Neuronal stem cell (in vitro differentiated cells): ENCODE measurements at places on chromosomes 6 and 20.

- DNase-seq: no peak
Measured at GRCh38 chr20:44433751-44434538, 41.7 kb upstream of the TTPAL start.

DNA sequence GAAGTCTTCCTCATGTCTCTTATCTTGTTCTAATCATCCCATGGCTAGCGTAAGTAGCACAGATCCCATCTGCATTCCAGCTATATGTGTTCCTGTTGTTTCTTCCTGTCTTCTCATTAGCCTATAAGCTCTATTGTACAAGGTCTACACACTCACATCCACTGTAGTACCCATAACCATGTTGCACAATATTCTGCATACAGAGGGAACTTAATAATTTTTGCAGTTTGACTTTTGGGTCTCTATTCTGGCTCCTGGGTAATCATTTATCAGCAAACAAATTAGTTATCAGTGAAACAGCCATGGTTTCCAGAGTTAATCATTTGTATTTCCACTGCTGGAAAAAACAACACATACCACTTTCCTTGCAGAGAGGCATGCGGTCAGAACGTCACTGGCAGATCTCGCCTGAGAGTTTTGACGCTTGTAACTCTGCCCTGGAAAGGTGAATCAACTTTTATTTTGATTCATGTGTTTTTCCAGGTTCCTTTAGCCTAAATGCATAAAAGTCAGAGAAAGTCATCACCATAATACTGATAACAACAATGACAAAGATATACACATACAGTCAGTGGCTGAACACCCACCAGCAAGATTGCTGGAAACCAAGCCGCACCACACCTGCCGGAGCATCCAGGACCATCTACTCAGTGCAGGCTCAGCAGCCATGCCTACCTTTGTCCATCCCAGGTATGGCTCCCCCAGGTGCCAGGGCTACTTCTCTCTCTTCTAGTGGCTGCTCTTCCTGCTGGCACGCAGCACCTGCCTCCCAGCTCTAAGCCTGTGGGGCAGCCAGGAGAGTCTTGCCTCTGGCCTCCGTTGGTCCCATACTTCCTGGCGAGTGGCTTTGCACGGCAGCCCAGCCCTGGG is 158.2 kb downstream of the QRSL1 start:
- DNase-seq: no peak

DNA sequence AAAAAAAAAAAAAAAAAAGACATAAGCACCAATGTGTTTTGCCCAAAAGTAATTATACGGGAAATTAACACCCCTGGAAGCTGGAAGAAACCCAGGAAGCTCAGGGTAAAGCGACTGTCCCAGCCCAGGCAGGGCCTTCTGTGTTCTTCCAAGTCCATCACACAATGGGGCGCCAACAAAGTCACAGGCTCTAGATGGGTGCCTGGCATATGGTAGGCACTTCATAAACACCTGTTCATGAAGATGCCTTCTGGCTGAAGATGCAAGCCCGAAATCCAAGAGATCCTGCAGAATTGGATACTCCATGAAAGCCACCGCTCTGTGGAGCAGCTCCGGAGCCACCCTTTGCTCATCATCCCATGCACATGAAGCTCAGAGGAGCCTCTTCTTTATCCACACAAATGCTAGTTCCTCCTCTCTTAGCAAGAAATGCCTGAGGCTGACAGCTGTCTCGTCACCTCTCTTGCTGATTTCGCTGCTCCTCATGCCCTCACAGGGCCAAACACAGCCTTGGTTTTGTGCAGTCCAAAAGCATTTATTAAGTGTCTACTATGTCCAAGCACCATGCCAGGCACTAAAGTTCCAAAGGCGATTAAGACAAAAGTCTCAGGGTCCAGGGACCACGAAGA is 76.6 kb downstream of the TRERF1 start:
- DNase-seq: no peak

DNA sequence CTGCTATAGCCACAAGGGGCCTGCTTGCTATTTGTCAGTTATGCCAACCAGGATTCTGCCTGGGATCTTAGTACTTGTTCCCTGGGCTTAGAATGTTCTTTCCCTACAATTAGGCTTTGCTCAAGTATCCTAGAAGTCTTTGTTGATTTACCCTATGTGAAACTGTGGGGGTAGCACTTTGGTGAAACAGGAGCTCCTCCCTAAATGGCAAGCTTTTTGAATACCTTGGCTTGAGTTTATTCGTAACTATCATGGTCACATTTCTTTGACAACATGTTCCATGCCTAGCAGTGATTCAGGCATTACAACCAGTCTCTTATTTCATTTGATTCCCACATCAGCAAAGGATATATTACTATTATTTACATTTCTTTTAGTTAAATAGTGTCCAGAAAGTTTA is 21.2 kb downstream of the AFDN start:
- no peak for DNase-seq

DNA sequence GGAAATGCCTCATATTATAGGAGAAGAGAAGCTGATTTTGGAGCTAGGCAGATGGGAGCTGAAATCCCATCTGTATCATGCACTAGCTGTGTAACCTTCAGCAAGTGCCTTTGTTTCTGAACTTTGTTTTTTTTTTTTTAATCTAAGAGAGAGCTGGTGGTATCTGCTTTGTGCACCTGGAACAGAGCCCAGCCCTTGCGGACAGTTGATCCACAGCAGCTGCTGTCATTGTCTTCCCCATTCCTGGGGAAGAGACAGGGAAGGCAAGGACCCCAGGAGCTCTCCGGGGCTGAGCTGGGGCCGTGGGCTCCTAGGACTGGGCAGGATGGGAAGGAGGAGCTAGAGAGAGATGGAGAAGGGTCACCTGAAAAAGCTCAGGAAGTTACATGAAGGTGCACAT is 92.1 kb downstream of the SYNJ2 start:
- no peak for DNase-seq

DNA sequence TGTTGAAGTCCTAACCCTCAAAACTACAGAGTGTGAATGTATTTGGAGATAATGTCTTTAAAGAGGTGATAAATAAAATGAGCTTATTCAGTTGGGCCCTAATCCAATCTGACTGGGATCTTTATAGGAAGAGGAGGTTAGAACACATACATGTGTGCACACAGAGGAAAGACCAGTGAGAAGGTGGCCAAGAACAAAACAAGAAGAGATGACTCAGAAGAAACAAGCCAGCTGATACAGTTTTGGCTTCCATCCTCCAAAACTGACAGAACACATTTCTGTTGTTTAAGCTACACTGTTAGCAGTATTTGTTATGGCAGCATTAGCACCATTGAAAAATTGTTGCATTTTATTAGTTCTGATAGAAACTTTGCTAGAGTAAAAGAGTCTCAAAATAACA is 609.3 kb upstream of the IMPG1 start:
- DNase-seq: no peak

DNA sequence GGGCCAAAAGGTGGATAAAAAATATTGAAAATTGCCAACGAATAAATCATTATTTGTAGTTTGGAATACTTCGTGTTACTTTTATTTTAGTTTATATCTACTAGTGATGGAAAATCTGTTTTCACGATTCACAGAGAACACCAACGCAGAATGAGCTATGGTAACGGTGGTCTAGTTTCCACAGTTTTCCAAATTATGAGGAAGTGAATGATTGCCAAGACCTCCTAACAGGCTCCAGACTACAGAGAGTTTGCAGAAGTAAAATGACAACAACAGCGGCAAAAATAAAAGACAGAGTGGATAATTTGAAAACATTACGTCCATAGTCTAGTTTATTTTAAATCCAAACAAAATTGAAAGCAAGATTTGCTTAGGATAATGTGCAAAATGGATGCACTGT is 57.0 kb upstream of the AIG1 start:
- no peak for DNase-seq

DNA sequence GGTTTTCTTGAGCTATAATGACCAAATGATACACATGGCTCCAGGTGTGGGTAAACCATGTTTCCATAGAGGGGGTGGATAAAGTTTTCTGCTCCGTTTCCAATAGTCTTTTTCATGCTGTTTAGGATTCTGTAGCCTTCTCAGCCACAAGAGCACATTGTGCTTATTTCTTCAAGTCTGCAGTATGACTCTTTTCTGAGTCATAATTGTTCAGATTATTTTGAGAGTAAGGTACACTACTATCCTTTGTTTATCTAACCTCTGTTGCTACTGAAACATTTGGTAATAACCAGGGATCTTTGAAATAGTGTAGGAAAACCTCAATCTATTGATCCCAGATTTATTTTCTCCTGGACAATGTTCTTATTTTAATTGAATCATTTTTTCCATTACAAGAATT is 247.9 kb upstream of the BMP2 start:
- no peak for DNase-seq

GRCh38 chr6:50973464-50973863 is 154.8 kb downstream of the TFAP2B start:
- DNase-seq: no peak

GRCh38 chr6:154234019-154234772 is 122.4 kb downstream of the IPCEF1 start:
- no peak for DNase-seq

DNA sequence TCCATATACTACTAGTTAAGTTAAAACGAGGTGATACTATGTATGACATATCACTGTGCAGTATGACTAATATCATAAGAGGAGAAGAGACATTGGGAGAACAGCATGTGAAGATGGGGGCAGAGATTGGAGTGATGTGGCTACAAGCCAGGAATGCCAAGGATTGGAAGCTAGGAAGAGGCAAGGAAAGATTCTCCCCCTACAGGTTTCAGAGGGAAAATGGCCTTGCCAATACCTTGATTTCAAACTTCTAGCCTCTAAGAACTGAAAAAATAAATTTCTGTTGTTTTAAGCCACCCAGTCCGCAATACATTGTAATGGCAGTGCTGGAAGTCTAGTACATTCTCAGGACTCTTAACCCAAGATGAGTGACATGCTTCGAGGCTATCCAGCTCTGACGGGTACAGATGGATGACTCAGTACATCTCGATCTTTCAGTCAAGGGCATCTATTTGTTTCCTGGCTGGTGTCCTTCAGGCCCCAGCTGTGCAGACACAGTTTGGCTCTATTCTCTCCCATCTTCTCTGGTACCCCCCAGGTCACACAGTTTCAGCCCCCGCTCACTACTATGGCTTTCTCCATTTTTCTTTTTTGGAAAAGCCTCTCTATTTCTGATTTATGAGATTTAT is 55.5 kb upstream of the THEMIS start:
- DNase-seq: no peak

GRCh38 chr6:50030777-50031562 is 9.2 kb upstream of the DEFB110 start:
- DNase-seq: peak; percentile 6

GRCh38 chr6:148242180-148242579 is 100.5 kb upstream of the SASH1 start:
- no peak for DNase-seq

DNA sequence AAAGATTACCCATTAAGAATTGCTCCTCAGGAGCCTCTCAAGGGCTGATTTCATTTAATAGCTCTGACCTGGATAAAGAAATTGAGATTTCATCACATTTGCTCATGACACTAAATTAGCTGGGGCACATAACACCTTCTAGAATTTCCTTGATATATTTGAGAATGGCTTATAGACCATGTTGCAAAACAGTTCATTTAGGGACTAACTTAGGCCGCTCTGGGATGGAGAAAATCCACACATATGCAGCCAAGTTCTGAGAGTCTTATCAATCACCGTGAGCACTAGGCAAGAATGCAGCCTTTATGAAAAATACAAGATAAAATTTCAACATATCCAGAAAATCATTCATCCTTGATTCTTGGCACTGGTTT is 91.0 kb upstream of the MCHR2 start:
- DNase-seq: no peak

DNA sequence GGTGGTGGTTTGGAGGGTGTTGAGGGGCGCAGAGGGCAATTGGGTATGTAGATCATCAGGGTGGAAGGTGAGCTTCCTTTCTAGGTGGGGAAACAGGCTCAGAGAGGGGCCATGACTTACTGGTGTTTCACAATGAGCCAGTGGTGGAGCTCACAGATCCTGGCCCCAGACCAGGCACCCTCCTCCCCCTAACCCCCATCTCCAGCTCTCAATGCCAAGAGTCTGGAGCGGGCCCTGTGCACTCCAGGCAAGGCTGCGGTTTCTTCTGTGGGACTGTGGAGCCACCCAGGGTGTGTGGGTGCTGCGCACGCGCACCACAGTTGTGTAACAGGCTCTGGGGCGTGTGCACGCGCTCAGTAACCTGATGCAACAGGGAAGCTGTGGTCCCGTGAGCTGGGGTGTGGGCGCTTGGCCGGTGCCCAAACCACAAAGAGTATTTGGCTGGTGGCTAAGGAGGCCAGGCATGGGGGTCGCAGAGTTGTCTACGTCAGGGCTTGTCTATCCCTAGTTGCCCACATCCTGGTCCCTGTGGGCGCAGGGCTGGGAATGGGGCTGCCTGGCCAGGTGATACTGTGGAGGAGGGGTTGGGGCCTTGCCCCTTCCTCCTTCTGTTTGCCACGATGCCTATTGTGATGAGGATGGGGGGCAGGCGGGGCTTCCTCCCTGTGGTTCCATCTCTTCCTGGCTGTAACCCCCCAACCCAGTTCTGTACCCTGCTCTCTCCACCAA is 37.5 kb upstream of the MRPS18A start:
- no peak for DNase-seq

GRCh38 chr6:8803181-8803760 is 367.9 kb upstream of the SLC35B3 start:
- no peak for DNase-seq

DNA sequence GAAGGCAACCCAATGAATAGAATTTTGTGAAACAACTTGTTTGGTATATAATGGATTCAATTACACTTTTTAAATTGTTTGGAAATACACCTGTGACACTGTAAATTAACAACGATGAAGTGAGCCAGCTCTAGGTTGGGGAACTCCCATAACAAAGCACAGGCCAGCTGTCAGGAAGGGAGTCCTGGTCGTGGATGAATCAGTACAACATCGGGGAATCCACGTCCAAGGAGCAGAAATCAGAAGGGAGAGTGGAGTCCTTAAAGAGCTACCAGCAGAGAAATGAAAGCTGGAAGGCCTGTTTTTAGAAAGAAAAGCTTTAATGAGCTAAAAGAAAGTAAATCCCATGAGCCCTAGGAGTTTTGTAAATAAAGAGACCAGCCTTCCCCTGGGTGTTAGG is 223.1 kb upstream of the SLC35B3 start:
- DNase-seq: no peak

GRCh38 chr6:136095986-136096385 is 154.1 kb downstream of the MTFR2 start:
- DNase-seq: no peak

GRCh38 chr6:125779924-125780539 is 10.7 kb upstream of the NCOA7 start:
- peak; percentile 89 for DNase-seq

- DNase-seq: no peak
Measured at GRCh38 chr6:158328952-158329351, 16.7 kb downstream of the TULP4 start.

DNA sequence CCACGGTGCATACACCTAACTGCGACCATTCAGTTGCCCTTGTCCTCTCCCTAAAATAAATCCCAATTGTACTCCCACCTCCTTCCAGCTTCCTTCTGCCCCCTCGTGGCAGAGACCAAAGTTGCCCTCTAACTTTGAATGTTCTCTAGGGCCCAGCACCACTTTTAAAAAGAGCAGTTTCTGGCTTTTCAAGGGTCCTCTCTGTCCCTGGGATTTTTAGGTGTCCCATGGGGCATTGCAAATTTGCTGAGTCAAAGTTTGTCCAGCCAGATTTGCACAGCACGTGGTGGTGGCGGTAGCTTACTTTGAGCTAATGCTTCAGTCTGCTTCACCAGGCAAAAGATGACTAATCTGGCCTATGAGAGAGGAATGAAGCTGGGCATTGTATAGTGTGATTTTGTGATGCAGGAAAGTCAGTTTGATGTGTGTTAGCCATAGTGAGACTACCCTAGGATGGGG is 100.2 kb downstream of the PERP start:
- peak; percentile 23 for DNase-seq
